ENCODE measurements at places on chromosomes 2 and 18.

DNA sequence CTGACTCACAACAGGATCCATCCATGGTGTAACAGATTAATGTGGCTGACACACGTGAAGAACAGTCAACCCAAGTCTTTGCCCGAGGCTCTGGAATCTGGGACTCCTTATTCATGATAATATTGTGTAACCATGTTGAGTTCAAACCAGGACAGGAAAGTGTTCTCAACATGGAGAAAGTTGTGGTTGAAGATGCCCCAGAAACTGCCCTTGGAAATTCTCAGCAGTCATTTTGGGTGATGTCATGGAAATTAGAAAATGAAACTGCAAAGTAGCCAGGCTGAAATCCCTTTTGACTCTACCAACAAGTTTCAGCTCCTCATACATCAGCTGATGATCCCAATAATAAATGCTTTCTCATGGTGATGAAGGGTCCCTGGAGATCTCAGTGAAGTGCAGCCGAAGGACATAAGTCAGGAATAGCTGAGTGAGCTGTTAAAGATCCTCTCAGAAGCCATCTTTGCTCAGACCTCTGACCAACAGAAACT, 307.7 kb downstream of the TNS1 start:
- no peak for DNase-seq

DNA sequence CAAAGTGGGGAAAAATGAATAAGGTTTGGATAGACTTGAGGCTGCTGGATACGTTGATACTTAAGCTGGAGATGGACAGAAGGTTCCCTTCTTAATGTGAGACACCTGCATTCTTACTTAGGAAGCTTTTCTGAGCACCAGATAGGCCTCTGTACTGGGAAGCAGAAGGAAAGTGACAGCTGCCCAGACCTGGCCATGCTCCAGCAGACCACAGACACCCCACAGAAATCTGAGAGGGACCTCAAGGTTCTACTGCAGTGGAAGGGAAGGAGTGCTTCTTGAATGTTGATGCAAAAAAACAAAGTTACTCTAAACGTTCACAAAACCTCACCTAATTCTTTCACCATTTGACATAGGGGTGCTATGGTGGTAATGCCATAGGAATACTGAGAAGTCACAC, 642.1 kb upstream of the ID2 start:
- no peak for DNase-seq

- no peak for DNase-seq
Observed at GRCh38 chr2:227503433-227504406, 31.8 kb downstream of the AGFG1 start.

DNA sequence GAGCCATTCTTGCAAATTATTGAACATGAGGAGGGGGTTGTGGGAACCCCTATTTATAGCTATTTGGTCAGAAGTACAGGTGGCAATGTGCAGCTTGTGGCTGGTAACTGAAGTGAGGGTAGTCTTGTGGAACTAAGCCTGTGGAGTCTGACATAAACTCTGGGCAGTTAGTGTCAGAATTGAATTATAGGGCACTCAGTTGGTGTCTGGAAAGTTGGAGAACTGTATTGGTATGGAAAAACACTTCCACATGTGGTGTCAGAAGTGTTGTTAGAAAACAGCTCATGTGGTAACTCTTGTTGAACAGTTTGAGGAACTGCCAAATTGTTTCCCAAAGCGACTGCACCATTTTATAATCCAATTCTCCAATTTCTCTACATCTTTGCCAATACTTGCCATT, 7.5 kb downstream of the RALBP1 start:
- DNase-seq, result no peak

GRCh38 chr2:168592181-168592831, 136.2 kb downstream of the CERS6 start:
- no peak for DNase-seq

DNA sequence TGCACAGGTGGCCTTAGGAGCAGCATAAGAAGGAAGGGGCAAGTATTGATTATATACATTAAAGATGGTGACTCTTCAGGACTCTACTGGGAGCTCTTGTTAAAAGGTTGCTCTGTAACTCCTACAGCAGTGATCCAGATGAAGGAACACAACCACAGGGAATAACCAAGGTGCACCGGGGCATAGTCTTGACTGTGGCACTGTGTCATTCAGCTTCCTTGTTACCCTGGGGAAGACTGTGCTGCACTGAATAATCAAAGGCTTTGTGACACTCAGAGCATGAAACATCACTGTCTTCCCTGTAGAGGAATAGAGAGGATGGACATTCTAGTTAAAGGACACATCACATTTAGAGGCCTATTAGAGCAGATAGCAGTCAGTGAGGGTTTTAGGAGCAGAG, 105.3 kb downstream of the UBE2E3 start:
- DNase-seq, result no peak

- no peak for DNase-seq
Observed at GRCh38 chr2:123080331-123080730, 944.8 kb upstream of the CNTNAP5 start.

DNA sequence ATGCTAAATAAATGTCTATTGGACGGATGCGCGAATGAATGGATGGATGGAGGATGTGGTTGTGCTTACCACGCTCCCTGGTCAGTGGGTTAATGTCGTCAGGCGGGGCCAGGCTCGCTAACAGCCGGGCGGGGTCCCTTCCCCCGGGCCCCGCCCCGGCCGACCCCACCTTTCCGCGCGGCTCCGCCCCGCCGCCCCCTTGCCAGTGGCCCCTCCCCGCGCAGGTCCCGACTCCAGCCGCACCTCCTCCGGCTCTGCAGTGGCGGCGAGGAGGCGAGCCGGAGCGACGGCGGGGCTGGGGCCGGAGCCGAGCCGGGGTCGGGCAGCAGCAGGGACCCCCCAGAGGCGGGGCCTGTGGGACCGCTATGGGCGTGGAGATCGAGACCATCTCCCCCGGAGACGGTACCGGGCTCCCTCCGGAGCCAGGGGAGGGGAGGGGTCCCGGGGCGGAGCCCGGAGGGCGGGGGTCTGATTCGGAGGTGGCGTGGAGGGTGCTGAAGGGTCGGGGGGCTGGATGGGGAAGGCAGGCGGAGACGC, at the start of gene FKBP1B:
Gene FKBP1B, plus strand, starts transcription at position 257 of the 537 bp plus-strand sequence. Its CDS starts 109 bp downstream, at position 366.
- peak; percentile 65 for DNase-seq

DNA sequence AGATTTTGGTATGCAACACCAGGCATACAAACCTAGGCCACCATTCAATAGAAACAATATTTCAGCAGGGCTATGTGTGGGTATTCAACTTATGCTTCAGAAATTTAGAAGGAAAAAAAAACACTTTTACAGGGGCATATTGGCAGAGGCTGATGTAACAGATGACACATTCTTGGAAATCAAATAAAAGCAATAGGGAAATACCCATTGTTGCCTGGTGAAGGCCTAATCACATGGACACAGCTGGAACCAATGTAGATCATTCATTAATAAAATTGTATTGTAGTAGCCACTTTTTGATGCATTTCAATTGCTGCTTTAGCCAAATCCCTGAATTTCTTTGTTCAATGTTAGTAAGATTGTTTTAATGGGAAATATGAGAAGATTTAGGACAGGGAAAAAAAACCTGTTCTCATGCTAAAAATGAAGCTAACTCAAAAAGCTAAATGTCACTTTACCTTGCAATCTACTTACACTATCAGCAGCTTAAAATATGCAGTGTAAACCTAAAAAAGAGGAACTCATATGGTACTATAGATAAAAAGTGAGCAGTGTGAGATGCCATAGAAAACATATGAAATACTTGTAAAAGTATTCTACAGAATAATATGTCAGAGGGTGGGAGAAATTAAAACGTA, 289.4 kb downstream of the ZEB2 start:
- no peak for DNase-seq

- DNase-seq, result no peak
Observed at GRCh38 chr2:191167766-191168165, 17.0 kb upstream of the STAT4 start.

GRCh38 chr2:95760806-95761525, 169.2 kb downstream of the TRIM43 start:
- peak; percentile 32 for DNase-seq

- no peak for DNase-seq
Observed at GRCh38 chr2:240121675-240122074, 14.4 kb downstream of the COPS9 start.

GRCh38 chr2:191115391-191115790, 35.4 kb downstream of the STAT4 start:
- DNase-seq, result no peak

- no peak for DNase-seq
Observed at GRCh38 chr2:106096299-106097037, 97.6 kb downstream of the UXS1 start.

DNA sequence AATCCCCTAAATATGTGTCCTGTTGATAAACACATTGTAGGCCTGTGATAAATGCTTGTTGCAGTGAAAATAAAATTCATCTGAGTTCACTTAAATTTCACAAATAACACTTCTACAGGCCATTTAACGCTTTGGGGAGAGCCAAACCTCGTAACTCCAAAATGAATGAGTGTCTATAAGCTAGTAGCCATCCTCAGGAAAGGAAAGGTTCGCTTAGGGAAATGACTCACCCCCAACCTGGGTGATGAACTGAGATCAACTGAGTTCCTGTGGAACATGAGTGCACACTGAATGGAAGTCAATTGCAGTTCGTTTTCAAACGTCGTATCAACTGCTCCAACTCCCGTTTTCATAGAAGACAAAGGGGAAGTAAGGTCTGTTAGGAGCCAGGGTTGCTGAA, 527.6 kb upstream of the ID2 start:
- no peak for DNase-seq

DNA sequence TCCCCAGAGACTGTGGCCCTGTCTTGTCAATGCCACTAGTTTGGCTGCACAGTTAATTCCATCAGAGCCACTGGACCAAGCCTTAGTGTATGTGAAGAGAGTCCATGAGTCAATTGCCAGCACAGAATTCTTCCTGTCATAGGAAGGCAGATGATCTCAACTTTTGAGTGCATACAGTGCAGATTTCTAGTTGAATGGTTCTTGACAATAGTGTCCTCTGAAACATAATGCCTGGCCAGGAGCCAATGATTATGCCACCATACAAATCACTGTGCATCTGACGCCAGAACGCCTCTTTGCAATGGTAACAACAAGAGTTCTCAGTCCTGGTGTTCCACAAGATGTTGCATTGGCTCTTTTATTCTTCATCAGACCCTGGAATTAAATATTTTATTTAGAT, 7.1 kb downstream of the NEUROD1 start:
- no peak for DNase-seq

DNA sequence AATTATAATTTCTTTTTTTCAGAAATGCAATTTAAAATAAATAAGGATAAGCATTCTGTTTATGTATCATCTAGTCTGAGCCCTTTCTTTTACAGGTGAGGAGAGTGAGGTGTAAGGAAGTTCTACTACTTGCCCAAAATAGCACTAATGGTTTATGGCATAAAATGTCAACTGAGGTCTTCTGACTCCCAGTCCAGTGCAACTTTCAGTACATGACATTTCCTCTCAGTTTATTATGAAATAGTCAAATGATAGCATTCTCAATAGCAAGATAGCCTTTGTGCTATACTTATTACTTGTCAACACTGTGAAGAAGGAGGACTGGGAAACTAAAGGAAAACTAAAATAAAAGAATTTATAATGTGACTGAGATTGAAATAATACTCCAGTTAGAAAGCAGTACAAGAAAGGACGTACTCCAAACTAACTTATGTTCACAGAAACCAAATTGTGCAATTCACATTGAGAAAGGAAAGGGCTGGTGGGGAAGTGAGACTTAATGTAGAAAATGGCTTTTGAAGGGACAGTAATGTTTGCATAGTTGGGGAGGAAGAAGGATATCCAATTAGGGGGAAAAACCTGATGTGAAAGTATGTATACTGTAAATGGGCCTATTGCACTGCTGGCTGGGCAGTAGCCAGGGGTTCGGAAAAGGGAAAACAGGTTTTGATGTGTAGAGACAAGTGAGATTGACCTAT, 166.7 kb upstream of the ZEB2 start:
- DNase-seq, result no peak

- no peak for DNase-seq
Observed at GRCh38 chr18:13611142-13611600, 115.2 kb downstream of the FAM210A start.

- DNase-seq, result no peak
Observed at GRCh38 chr2:228102949-228103348, 78.5 kb downstream of the SPHKAP start.

GRCh38 chr2:215917953-215918620, 95.3 kb downstream of the MREG start:
- DNase-seq, result no peak

- no peak for DNase-seq
Observed at GRCh38 chr18:13265008-13265910, 46.7 kb downstream of the LDLRAD4 start.

- DNase-seq, result no peak
Observed at GRCh38 chr2:58137221-58137620, 90.6 kb downstream of the VRK2 start.

GRCh38 chr18:63762518-63762917, 12.7 kb upstream of the SERPINB7 start:
- DNase-seq, result no peak

DNA sequence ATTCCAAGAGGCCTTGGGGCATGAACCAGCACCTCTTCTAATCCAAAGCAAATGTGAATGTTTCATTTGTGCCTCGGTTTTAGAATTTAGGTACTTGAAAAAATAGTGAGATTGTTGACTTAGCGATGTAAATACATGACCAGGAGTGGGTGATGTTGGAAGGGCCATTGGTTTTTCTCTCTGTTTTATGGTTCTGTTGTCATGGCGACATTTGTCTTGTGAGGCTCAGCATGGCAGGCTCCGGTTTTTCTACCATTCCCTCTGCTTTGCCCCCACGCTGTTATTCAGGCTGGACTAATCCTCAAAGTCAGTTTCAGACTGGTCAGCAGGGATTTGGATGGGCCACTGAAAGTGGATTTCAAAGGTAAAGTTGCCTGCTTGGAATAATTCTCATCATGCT, 255.4 kb downstream of the ALPK2 start:
- DNase-seq, result no peak

- DNase-seq, result no peak
Observed at GRCh38 chr2:144372410-144373080, 147.4 kb downstream of the ZEB2 start.

DNA sequence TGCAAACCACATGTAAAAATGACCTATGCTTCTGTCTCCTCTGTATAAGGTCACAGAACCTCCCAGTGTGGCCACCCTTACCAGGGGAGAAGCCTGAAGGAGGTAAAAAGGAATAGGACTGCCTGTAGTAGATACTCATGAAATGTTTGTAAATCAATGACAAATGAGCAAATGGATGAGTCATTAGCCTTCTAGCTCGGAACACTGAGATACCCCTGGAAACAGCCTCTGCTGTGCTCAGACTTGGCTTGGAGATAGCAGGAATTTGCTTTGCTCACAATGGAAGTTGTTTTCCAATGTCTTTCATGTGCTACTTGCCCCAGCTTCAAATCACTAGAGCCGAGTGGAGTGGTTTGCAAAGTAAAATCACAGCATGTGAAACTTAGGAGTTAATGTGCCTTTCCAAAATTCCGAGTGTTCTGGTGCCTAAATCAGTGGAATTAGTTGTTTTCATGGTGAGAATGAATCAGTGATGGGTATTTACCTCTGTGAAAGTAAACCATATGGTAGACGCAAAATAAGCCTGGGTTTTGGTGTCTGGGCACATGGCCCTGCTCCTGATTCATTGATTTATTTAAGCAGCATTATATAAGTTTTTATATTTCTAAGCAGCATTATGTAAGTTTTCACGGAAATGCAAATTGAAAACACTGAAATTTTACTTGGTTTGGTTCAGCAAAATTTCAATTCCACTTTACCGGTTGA, 154.0 kb upstream of the MAP3K20 start:
- no peak for DNase-seq

GRCh38 chr2:137523931-137524330, 440.3 kb upstream of the HNMT start:
- DNase-seq, result no peak

- DNase-seq, result no peak
Observed at GRCh38 chr2:21268878-21269224, 145.1 kb downstream of the TDRD15 start.

Measured in Caco-2 (cell line).